ENCODE measurements at places on chromosomes 12 and 14.

- DNase-seq: no peak
Measured at GRCh38 chr14:77306851-77307496, 13.7 kb downstream of the POMT2 start.

- DNase-seq: no peak
Measured at GRCh38 chr12:109728921-109729320, 15.3 kb downstream of the FAM222A start.

GRCh38 chr14:103022002-103022684 lies 35.2 kb downstream of the CDC42BPB start:
- DNase-seq: no peak

- DNase-seq: no peak
Measured at GRCh38 chr12:10178821-10179220, at the start of gene TMEM52B. TMEM52B (plus strand) TSS chr12:10179032; CDS start chr12:10179575, 543 bp downstream.

DNA sequence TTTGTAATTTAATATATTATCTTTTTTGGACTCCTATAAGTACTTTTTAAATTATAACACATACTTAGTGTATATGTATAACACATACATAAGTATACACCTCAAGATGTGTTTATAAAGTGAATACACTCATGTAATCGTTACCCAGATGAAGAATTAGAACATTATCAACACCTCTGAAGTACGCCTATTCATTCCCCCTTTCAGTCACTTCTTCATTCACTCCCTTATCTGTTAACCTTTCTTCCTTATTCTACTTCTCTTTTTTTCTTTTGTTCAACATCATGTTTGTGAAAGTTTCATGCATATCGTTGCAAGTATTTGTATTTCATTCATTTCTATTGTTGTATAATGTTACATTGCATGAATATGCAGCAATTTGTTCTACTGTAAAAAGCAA lies 98.5 kb downstream of the ARID2 start:
- no peak for DNase-seq

- DNase-seq: no peak
Measured at GRCh38 chr14:29705801-29706200, 221.8 kb downstream of the PRKD1 start.

- no peak for DNase-seq
Measured at GRCh38 chr14:76152333-76152681, 585 bp downstream of the GPATCH2L start.

GRCh38 chr12:115351514-115352077 lies 667.6 kb upstream of the TBX3 start:
- no peak for DNase-seq

- no peak for DNase-seq
Measured at GRCh38 chr12:127237151-127237550, 1029.8 kb upstream of the TMEM132C start.

DNA sequence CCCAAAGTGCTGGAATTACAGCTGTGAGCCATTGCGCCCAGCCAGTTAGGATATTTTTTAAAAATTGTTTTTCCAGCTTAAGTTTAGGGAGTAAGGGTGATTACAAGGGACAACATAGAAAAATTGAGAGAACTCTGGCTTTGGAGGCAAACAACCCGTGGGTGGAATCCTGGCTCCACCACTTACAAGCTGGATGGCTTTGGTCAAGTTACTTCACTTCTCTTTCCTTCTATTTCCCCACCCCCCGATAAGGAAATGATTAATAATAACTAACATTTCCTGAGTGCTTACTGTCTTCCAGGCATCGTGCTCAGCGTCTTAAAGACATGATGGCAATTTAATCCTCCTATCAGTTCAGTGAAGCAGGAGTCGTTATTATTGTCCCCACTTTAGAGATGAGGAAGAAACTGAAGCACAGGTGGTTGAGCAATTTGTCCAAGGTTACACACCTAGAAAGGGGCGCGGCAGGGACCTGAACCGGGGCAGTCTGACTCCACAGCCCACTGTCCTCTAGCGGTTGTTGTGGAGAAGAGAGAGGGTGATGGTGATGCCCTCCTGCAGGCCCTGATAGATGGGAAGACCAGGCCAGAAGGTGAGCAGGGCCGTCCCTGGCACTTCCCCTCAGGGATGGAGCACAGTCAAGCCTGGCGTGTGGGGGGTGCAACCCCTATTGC lies 16.7 kb upstream of the FAIM2 start:
- DNase-seq: no peak

DNA sequence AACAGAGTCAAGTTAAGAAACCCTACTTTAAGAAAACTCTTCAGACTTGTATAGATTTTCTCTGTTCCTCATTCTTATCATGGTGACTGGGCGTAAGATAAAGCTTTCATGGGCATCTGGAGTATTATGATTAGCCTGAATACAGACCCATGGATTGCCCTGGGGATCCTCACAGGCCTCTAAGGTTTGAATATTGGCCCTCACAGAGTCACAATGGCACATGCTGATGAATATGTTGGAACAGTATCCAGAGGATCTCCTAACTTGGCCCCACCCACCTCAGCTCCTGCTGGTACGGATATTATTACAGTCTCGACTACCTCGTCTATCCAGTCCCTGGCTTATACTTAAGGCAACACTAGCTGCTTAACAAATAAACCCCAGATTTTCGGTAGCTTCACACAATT lies 8.1 kb downstream of the OSBPL8 start:
- DNase-seq: no peak

- no peak for DNase-seq
Measured at GRCh38 chr12:89999699-90000505, 291.3 kb upstream of the ATP2B1 start.

DNA sequence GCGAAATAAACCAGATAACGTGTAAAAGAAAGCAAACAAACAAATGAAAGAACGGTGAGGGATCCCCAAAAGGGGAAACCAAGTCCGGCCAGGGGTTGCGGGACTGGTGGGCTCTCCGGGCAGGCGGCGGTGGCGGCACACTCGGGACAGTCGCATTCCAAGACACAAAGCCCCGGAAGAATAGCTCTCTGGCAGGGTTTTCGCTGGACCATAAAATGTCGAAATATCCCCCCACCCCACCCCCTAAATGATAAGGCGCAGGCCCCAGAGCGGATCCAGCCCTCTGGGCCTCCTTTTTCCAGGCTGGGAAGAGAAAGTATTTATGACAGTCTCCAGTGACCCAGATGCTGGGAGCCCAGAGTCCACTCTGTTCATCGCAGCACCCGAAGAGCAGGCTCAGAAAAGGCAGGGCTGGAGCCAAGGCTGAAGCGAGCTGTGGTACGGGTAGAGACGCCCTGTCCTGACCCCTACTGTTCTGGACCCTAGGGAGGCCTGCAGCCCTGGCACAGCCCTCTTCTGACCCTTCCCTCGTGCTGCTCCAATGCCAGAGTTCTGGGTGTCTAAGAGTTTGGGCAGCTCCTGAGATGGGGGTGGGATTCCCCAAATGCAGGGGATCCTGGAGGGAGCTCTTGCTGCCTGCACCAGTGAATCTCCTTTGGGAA lies 2.1 kb upstream of the HOXC8 start:
- no peak for DNase-seq

GRCh38 chr14:88289234-88289633 lies 33.8 kb downstream of the KCNK10 start:
- no peak for DNase-seq

- no peak for DNase-seq
Measured at GRCh38 chr14:26370115-26370514, 227.7 kb downstream of the NOVA1 start.

DNA sequence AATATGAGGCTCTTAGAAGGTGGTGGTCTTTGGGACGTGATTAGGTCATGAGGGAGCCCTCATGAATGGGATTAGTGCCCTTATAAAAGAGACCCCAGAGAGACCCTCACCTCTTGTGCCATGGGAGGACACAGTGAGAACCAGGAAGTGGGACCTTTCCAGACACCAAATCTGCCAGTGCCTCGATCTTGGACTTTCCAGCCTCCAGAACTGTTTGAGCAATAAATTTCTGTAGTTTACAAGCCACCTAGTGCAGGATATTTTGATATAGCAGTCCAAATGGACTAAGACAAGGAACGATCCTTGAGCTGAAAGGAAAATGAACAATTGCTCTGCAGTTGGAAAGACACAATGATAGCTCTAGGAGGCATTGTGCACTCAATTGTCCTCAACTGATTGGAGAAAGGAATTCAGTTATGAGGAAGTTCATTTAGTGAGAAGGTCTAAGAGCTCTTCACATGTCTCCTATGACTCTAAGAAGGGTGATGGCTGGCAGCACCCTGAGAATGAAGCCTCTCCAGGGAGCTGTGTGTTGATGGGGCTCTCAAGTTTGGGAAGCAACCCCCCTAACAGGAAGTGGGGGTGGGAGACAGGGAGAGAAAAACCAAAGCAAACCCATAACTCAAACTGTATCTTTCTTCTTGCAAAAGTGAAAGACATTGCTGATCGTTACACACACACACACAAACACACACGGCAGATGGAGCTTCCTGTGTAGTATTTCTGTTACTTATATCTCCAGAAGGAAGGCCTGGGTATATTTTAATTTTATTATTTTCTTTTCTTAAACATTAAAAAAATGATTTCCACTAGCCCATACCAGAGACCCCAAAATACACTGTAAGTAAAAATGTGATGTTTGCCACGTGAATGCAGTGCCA lies 21.0 kb downstream of the CHST11 start:
- no peak for DNase-seq

- DNase-seq: no peak
Measured at GRCh38 chr14:23776296-23776695, 140.1 kb downstream of the DHRS2 start.

Measured in H1 (cell line).